ENCODE measurements at places on chromosomes 2 and 18. TPM values are rescaled to one million over a fixed set of nuclear protein-coding genes. Genes with fewer than 3 reads are reported as not detected.

GRCh38 chr2:42238644-42239288 lies 69.6 kb downstream of the EML4 start:
- DNase-seq = no peak

Gene FZD7
- polyA plus RNA-seq = 5.3 TPM

DNA sequence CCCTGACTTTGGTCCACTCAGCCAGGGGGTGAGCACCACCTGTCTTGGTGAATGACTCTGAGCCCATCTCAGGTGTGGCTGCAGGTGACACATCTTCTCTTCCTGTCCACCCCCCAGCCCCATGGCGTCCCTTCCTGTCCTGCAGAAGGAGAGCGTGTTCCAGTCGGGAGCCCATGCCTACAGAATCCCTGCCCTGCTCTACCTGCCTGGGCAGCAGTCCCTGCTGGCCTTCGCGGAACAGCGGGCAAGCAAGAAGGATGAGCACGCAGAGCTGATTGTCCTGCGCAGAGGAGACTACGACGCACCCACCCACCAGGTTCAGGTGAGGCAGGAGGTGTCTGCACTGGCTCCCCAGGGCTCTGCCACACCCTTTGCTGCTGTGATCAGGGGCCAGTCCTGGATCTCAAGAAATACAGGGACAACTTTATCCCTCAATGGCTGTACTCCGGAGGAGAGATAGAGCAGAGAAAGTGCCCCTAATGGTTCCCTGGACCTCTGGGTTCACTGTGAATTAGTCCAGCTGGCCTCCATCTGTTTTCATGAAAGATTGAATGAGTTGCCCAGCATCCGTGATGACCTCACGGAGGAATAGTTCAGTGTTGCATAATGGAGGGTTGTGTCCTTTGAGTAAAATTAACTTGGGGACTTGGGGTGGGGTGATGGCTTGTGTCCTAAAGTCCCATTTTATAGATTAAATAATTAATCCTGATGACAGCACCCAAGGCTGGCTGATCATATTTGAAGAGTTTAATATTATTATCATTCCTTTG lies at the start of gene NEU2:
Gene NEU2, plus strand, starts transcription at position 122 of the 770 bp plus-strand sequence. Its CDS starts 0 bp downstream, at position 122.
- no peak for DNase-seq

- no peak for DNase-seq
These were observed 24.3 kb upstream of the FAP start for GRCh38 chr2:162267496-162267895.

- DNase-seq = no peak
These were observed 12.1 kb downstream of the DOCK10 start for GRCh38 chr2:225030203-225030602.

DNA sequence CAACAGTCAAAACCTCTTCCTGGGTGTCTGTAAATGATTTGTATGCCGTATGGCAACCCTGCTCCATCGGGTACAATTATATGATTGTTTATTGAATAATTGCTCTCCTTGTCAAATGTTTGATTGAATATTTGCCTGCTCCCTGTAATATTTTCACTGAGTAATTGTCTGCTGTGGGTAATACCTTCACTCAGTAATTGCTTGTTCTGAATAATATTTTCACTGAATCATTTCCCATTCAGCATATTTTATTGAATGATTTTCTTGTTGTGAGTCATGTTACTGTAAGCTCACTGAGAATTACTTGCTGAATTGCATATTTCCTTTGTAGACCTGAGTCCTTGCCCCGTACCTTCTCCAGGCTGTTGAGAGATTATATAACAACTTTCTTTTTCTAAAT lies 535.2 kb downstream of the METTL4 start:
- peak; percentile 4 for DNase-seq

Measured in brain (organoid and tissue), 16 donors.